ENCODE measurements at places on chromosomes 16 and 17.

DNA sequence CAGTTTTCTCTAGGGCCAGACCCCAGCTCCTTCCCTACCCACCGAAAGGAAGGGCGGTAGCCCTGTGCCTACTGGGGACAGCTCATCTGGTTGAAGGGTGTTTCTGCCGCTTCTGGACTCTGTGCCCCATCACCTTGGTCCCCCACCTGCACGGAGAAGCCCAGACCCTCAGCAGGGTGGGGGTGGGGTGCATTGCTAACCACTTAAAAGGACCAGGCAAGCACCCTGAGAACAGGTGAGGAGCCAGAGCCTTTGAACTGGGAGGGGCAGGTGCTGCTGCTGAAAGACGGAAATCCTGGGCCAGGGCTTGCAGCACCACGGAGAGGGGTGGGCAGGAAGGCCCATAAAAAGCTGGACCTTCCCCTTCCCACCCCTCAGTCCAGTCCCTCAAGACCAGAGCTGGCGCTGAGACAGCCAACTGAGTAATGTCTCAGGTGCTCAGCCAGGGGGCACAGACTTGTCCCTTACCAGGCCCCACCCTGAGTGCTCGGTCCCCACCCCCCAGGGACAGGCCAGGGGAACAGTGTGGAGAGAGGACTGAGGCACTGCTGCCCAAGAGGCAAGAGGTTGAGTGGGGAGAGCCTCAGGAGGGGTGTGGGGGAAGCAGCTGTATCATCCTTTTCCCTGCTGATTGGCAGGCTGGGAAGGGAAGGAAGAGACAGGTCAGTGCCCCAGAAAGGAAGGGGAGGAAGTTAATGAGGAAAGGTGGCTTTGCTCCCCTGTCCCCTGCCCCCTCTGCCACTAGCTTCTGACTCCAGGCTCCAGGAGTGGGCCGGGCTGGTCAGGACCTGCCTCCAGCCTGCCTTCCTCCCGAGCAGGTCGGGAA is 10.9 kb upstream of the SP2 start:
- no peak for DNase-seq

DNA sequence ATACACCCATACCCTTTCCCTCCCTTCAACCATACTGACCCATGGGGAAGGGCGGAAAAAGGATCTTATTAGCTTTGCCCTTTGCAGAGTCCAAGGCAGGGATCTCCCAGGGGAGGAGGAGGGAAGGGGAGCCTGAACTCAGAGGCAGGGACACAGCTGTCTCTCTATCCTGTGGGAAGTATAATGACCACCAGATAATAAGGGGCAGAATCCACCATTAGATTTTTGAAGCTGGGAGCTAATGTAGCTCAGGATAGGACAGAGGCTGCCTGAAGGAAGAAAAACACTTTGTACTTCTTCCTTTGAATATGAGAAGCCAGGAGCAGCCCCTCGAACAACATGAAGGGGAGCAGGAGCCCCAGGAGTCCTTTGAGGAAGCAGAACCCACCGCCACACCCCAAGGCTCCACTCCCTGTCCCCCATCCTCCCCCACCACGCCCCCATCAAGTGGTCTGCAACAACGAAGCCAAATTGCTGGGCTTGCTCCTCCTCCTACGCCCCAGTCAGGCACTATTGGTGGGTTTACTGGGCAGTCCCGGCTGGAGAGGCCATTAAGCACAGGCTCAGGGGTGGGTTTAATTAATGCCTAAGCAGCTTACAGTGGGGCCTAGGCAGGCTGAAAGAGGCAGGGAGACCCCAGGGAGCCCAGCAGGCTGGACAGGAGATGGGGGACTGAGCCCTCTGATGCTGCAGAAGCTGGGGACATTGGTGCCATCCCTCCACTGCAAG is 5.3 kb downstream of the MPP2 start:
- no peak for DNase-seq

- no peak for DNase-seq
Measured at GRCh38 chr16:80151722-80152111, 389.1 kb upstream of the DYNLRB2 start.

GRCh38 chr16:73418691-73419090 is 370.8 kb upstream of the ZFHX3 start:
- no peak for DNase-seq

GRCh38 chr17:47640076-47640475 is 9.6 kb upstream of the KPNB1 start:
- no peak for DNase-seq

GRCh38 chr16:60217787-60218186 is 1483.7 kb upstream of the GOT2 start:
- DNase-seq = no peak

DNA sequence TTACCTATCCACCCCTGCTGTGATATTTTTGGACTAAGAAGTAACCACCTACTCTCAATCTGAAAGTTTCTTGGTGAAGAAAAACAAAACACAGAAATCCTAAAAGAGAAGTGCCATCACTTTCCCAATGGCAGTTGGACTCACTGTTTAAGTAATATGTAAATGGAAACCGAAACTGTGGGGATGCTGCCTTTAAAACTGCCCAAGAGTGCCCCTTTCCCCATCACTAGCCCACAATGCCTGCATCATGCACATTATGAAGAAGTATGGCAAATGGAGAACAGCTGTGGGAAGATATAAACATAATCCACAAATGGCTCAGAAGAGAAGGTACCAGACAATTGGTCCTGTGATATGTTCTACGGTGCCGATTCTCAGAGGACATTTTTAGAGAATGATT is 33.5 kb upstream of the SLC6A2 start:
- no peak for DNase-seq

DNA sequence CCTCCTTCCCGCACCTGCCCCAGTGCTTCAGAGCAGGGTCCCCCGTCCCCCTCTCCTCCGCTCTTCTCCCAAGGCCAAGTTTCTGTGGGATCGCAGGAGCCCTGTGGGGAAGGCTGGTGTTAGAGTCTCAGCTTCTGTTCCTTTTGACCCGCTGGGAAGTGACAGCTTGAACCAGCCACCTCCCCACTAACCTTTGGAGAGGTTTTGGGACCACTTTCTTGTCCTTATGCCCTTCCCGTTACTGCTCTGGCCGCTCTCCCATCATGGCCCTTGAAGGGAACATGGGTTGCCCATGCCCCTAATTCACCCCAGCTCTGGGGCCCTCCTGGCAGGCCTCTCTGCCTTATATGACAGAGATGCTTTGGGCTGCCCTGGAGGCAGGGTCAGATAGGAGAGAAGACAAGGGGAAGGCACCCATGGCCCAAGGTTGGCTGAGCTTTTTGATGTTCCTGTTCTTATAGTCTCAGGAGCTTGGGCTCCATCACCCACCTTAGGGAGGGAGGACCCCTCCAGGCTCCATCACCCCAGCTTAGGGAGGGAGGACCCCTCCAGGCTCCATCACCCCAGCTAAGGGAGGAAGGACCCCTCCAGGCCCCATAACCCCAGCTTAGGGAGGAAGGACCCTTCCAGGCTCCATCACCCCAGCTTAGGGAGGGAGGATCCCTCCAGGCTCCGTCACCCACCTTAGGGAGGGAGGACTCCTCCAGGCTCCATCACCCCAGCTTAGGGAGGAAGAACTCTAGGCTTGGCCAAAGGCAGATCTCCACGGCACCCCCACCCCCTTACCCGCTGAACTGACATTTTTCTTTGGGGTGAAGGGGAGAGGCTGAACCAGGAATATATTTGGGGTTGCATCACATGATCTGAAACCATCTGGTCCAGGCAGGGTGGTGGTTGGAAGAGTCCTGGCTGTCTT is 45.0 kb downstream of the NT5M start:
- DNase-seq = no peak

- no peak for DNase-seq
Measured at GRCh38 chr17:12671906-12672305, 6.2 kb downstream of the MYOCD start.

GRCh38 chr16:81261049-81261648 is 22.7 kb downstream of the BCO1 start:
- no peak for DNase-seq

- no peak for DNase-seq
Measured at GRCh38 chr16:2317231-2318020, 23.1 kb downstream of the ABCA3 start.

DNA sequence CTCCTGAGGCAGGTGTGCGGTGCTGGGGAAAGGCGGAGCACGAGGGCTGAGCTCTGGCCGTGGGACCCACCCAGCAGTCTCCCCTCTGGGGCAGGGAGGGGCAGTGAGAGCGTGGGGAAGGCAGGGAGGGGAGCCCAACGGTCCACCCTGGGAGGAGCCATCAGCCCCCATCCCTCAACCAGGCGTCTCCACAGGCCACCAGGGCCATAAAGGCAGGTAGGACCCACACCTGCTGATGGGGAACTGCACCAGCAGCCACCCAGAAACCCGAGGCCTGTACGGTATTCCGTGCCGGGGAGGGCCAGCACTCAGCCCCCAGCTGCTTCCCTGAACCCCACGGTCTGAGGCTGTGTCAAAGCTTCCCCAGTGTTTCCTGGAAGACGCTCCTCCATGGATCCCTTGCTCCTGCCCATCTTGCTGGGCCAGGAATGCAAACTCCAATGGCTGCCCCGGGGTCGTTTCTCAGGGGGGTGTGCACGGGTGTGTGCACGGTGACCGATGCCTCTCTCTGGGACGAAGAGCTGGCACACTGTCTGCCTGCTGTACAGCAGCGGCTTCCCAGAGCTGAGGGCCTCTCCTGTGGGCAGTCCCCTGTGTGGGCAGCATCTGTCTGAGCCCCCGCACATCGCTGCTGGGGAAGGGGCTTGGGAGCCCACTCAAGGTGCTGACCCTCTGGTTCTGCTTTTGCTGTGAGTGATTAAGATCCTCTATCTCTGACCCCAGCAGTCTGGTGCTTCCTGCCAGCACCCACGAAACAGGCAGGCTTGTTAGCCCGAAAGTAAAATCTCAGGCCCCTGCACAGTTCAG is 17.2 kb upstream of the METRNL start:
- DNase-seq = no peak

- no peak for DNase-seq
Measured at GRCh38 chr16:29975134-29975538, 1.5 kb downstream of the TAOK2 start.

DNA sequence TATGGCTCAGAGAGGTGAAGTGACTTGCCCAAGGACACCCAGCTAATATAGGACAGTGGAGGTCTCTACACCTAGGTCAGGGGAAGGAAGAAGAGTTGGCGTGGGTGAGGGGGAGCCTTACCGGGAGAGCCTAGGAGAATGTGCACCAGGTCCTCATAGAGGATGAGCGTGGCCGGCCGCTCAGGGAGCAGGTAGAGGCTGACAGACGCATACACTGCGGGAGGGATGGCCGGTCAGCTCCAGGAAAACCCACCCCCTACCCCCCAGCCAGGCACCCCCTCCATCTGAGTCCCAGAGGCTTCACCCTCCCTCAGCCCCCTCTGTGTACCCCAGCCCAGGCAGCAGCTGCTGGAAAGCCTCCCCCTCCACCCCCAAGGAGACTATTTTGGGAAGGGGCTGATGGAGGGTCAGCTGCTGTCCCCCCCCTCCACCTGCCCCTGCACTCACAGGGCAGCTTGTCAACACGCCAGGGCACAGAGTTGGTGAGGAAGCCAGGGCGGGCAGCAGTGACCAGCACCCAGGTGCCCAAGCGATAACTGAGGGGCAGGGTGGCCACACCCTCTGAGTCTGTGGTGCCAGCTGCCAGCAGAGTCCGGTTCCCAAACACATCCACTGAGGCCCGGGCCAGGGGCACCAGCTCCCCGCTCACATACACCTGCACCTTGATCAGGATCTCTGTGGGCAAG is 4.1 kb downstream of the FAM171A2 start:
- DNase-seq = no peak

GRCh38 chr16:84421081-84421937 is 53.0 kb downstream of the ATP2C2 start:
- DNase-seq = no peak

DNA sequence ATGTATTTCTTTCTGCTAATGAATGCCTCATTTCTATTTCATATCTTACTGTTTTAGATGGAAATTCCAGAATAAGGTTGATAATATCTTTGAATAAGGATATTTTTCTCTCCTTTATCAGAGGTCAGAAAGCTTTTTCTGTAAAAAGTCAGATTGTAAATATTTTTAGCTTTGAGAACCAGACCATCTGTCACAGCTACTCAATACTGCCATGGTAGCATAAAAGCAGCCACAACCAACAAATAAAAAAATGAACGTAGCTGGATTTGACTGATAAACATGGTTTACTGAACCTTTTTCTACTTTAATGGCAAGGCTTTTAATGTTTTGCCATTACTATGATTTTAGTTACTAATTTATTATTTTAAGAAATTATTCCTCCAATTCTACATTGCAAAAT is 217.4 kb upstream of the COX10 start:
- DNase-seq = no peak

DNA sequence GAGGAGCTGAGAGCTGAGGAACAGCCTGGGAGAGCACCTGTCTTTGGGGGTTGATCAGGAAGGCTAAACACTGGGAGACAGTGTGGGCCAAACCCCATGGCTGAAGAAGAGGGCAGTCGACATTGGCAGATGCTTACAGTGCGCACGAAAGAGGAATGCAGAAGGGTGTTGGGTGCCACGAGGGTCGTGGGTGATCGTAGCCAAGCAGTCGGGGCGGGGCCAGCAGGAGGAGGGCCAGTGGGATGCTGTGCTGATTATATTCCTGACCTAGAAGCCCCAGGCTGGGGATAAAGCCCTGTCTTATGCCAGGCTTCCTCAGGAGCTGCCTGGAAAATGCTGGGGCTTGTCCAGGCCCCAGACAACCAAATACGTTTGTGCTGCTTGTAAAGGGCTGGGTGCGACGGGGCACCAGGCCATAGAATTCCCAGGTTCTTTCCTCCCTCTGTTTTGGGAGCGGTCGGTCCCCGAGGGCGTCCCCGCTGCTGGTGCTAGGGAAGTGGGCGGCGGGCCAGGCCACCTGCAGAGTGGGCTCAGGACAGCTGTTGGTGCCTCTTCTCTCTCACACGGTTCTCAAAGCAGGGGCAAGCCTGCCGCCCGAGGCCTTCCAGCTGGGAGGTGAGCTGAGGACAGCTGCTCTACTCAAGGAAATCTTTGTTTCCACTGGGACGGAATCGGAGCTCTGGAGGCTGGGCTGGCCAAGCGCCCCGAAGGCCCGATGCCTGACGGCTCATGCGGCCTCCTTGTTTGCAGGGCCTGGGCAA is 10.0 kb downstream of the C1QTNF1 start:
- no peak for DNase-seq

DNA sequence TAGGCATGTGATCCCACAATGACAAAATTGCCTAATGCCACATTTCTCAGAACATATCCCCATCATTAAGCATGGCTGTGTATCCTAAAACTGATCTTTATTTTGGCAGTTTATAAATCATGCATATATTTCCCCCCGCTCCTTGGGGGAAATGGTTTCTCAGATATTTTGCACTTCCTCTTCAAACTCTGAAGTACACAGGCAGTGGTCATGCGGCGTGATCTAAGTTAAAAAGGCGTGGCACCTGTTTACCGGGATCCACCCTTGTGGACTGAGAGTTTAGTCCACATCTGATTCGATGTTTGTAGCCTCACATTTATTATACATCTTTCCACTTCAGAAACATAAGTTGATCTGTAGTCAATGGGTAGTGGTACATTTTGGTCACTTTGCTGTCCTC is 51.4 kb downstream of the USP10 start:
- DNase-seq = no peak

All from NCI-H748 treated with DMSO at 0.1 percent for 48 hours (cell line).